ENCODE measurements at places on chromosomes 11 and 22. TPM values are rescaled to one million over a fixed set of nuclear protein-coding genes. Genes with fewer than 3 reads are reported as not detected.

DNA sequence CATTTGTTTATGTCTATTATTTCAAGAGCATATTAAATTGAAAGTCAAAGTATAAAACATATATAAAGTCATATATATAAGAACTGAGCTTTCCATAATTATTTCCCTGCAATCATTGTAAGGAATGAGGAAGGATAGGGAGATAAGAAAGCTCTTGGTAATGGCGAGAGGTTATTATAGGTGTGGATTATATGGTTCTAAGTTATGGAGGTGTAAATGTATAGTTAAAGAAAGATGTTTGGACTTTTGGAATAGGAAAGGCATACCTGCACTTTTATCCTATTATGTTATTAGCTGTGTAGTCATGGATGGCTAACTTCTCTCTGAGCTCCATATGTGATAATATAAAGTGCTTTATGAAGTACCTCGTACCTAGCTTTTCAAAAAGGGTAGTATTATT is 127.6 kb downstream of the LUZP2 start:
- no peak for DNase-seq
- no peak overlapping the region for H3K4me3 ChIP-seq
- H3K36me3 ChIP-seq: peaks cover 2% of the 10 kb centered on the region
- H3K27me3 ChIP-seq: no peaks in the 10 kb centered on the region
- no peaks in the 10 kb centered on the region for H3K4me1 ChIP-seq
- H3K27ac ChIP-seq: no peak overlapping the region

UBQLNL gene
- 0.55 TPM for total RNA-seq

- no peak overlapping the region for H3K4me3 ChIP-seq
- H3K4me1 ChIP-seq: no peaks in the 10 kb centered on the region
- H3K27me3 ChIP-seq: no peaks in the 10 kb centered on the region
- H3K27ac ChIP-seq: no peak overlapping the region
- DNase-seq: no peak
Measured at GRCh38 chr11:68047437-68048290, 8.8 kb downstream of the TCIRG1 start.

OR52N2 gene
- total RNA-seq: not detected

DNA sequence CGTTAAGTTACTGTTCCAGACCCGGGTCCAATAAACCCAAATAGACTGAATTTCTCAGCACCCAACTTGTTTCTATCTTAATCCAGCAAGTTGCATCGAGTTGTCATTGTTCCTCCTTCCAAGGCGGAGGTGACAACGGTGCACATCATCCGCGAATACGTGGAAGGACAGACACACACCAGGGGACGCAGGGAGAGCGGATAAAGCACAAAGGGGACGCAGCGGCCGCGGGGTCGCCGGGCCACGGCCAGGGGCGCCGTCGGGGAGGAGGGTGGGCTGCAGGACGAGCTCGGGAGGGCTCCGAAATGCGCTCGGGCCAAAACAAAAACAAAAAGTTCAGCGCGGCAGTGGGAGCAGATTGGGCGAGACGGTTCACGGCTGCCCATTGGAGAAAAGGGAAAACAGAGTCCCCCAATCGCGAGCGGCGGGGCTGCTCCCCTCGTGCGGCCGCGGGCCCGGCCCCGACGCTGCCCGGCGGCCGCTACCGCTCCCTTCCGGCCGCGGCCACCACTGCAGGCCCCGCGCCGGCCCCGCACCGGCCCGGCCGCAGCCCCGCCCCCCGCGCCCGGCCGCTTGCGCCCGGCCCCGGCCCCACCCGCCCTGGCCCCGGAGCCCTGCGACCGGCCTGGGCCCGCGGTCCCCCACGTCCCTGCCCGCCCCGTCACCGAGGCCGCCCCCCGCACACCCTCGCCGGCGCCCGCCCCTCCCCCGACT is 518 bp downstream of the KMT5B start:
- peak; percentile 79 for DNase-seq
- peaks cover 34% of the 10 kb centered on the region for H3K4me1 ChIP-seq
- H3K4me3 ChIP-seq: peak overlapping the region; percentile 86
- peak overlapping the region; percentile 88 for H3K27ac ChIP-seq
- H3K27me3 ChIP-seq: peaks cover 20% of the 10 kb centered on the region

GRCh38 chr11:8094656-8095055 is 13.6 kb downstream of the TUB start:
- no peaks in the 10 kb centered on the region for H3K27me3 ChIP-seq
- H3K4me3 ChIP-seq: no peak overlapping the region
- no peaks in the 10 kb centered on the region for H3K36me3 ChIP-seq
- DNase-seq: no peak
- no peak overlapping the region for H3K27ac ChIP-seq

GRCh38 chr11:73236854-73237253 is 18.8 kb downstream of the P2RY2 start:
- H3K27me3 ChIP-seq: peaks cover 3% of the 10 kb centered on the region
- H3K27ac ChIP-seq: no peak overlapping the region
- H3K36me3 ChIP-seq: no peaks in the 10 kb centered on the region
- peak; percentile 54 for DNase-seq
- no peaks in the 10 kb centered on the region for H3K4me1 ChIP-seq
- no peak overlapping the region for H3K4me3 ChIP-seq

DNA sequence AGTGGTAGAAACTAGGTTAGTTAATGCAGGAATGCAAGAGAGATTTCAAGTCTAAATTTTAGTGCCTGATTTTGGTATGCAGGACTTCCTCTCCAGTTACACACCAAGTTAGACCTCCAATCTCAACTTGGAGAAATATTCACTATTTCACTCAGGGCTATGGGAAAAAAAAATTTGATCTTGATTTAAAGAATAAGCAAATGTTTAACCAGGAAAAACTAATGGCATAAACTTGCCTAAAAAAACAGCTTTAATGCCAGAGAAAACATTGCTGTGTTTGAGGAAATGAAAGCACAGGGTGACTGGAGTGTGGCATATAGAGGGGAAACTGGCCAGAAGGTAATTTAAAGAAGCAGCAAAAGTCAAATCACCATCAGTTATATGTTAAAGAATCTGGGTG is 575.4 kb upstream of the LRRC4C start:
- H3K4me1 ChIP-seq: no peaks in the 10 kb centered on the region
- no peaks in the 10 kb centered on the region for H3K27me3 ChIP-seq
- DNase-seq: no peak
- no peak overlapping the region for H3K27ac ChIP-seq
- H3K4me3 ChIP-seq: no peak overlapping the region

DNA sequence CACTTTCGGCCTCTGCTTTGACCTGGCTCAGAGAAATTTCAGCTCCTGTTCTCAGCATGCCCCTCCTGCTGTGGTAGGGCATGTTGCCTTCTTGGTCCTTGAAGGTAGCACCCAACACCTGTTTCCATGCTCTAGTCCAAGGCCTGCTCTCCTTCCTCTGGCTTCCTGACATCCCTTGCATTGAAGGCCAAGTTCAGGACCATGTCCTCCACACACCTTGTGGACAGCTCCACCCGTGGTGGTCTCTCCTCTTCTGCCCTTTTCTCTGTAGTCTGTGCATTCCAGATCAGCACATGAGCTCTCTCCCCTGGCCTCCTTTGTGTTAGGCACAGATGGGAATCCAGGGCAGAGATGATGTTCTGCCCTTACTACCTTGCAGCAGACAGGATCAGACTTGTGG is 225.3 kb downstream of the ADAMTS15 start:
- H3K4me3 ChIP-seq: no peak overlapping the region
- no peaks in the 10 kb centered on the region for H3K36me3 ChIP-seq
- DNase-seq: no peak
- no peak overlapping the region for H3K27ac ChIP-seq
- no peaks in the 10 kb centered on the region for H3K4me1 ChIP-seq

BCL2L13 gene
- total RNA-seq: 32.7 TPM

- H3K27me3 ChIP-seq: no peaks in the 10 kb centered on the region
- peaks cover 54% of the 10 kb centered on the region for H3K4me1 ChIP-seq
- H3K36me3 ChIP-seq: peaks cover 8% of the 10 kb centered on the region
- DNase-seq: no peak
Measured at GRCh38 chr11:117969160-117969991, 16.8 kb upstream of the IL10RA start.

DNA sequence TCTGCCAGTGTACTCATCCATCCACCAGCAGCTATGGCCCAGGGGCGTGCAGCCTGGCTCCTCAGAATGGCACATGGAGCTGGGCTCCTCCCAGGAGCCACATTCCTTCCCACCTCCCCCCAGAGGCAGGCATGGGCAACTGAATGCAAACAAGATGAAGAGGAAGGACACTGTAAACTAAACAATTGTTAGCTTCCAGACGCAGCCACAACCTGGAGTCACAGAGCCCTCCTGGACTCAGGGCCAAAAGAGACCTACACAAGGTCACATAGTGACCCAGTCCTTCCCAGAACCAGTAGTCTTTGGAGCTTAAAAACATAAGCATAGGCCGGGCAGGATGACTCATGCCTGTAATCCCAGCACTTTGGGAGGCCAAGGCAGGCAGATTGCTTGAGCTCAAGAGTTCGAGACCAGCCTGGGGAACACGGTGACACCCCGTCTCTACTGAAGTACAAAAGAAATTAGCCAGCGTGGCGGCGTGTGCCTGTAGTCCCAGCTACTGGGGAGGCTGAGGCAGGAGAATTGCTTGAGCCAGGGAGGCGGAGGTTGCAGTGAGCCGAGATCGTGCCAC is 30.7 kb upstream of the CLDN5 start:
- no peak overlapping the region for H3K4me3 ChIP-seq
- no peaks in the 10 kb centered on the region for H3K4me1 ChIP-seq

GRCh38 chr22:46061124-46061500 is 84.2 kb upstream of the WNT7B start:
- peaks cover 1% of the 10 kb centered on the region for H3K36me3 ChIP-seq
- H3K27ac ChIP-seq: no peak overlapping the region
- H3K4me3 ChIP-seq: no peak overlapping the region

PNPLA3 gene
- total RNA-seq: 0.19 TPM

CASP1 gene
- total RNA-seq: 109 TPM

DNA sequence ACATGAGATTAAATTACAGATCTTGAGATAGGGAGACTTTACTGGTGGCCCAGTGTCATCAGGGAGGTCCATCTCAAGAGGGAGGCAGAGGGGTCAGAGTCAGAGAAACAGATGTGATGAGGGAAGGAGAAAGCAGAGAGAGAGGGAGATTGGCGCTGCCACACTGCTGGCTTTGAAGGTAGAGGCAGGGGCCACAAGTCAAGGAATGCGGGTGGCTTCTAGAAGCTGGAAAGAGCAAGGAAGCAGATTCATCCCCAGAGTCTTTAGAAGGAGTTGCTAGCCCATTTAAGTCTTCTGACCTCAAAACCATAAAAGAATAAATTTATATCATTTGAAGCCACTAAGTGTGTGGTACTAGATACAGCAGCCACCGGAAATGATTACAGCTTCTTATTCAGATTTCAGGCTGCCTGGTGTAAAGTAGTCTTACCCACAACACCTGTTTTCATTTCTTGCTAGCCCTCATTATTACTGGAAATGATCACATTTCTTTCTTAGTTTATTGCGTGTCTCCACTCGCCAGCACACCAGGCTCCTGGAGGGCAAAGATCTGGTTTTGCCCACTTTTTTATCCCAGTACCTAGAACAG is 12.6 kb upstream of the SERPINH1 start:
- DNase-seq: no peak
- H3K4me1 ChIP-seq: peaks cover 8% of the 10 kb centered on the region
- no peak overlapping the region for H3K4me3 ChIP-seq
